NCI-H774 (cell line): ENCODE measurements at places on chromosomes 7 and 10.

DNA sequence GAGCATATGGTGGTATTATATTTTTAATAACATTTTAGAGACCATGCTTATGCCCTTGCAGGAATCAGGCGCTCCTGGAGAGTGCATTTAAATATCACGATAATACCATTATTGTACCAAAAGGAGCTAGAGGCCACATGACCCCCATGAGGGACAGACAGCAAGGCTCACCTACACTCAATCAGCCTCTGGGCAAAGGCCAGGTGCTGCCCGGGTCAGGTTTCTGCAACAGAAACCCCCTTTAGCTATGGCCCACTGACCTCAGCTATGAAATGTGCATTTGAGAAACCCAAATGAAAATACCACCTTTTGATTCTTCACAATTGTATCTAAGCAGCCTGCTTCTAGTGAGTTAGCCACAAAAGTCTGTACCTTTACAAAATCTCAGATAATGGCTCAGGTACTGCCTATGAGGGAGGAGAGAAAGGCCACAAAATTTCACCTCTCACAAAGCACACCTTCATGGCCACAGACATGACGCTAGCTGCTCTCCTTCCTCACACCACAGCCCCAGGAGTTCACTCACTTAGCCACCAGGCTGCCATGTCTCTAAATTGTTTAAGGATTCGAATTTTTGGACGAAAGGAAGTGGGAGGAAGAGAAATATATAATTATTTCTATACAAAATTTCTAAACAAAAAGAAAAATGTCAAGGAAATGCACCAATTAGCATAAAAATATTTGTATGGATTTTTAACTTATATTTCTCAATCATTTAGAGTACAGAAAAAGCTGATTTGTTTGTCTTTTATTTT, 79.9 kb downstream of the GLI3 start:
- DNase-seq = no peak

DNA sequence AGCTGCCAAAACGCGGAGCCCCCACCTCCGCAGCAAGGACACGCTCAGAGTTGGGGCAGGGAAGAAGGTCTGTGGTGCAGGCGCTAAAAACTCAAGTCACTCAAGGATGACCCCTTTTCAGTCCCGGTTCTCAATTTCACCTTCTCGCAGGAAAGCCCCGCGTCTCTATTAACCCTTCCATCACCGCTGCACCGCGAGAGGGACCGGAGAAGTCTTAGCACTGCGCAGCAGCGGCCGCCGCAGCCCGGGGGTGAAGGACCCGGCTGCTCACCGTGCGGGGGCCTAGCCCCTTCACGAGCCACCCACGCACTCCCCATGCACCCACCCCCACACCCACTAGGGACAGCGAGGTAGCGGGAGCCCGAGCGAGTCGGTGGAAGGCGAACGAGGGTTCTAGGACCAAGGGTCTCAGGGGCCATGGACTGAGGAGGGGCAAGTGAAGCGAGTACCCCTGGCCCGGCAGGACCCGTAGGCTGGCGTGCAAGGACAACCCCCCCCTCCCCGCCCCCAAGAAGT, 162.9 kb downstream of the SH3PXD2A start:
- DNase-seq = no peak

DNA sequence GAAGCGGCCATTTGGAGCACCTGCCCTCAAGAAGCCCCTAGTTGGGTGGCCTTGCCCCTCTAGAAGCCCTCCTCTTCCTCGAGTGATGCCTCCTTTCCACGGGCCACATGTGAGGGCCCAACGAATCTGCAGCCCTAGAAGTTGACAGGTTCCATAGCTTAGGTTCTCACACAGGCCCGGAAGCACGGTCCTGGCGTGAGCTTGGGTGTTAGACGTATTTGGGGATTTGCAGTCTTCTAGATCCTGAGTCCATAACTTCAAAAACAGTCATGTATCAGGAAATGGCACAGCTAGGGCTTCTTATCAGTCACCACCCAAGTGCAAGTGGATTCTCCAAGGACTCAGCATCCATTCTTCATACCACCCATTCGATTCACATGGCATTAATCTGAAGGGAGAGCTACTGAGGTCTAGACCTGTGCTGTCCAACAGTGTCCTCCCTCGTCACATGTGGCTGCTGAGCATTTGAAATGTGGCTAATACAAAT, 477 bp upstream of the FBXW4 start:
- no peak for DNase-seq

DNA sequence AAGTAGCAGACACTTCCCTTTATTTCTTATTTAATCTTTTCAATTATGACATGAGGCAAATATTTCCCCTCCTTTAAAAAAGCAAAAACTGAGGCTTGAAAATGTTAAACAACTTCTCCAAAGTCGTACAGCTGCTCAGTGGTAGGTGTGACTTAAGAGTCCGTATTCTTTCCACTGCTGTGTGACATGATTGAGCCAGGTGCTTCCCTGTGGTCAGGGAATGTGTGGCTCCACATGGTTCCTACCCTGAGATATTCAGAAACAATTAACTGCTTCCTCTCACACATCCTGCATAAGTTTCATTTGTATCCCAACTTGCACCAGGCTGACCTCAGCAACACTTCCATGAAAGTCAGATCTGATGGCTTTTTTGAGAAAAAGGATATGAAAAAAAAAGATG, 13.6 kb downstream of the OPALIN start:
- DNase-seq = no peak

DNA sequence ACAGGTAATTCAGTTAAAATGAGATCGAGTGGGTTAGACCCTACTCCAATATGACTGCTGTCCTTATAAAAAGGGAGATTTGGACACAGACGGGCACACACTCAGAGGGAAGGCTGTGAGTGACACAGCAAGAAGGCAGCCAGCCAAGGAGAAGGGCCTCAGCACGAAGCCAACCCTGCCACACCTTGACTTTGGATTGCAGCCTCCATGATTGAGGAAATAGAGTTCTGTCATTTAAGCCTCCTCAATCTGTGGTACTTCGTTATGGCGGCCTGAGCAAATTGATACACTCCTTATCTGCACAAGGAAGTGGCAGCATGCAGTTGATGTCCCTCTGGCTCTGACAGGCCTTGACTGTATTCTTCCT, 43.8 kb downstream of the SH2D4B start:
- no peak for DNase-seq

GRCh38 chr7:129597672-129598071, 13.8 kb upstream of the NRF1 start:
- DNase-seq = no peak

DNA sequence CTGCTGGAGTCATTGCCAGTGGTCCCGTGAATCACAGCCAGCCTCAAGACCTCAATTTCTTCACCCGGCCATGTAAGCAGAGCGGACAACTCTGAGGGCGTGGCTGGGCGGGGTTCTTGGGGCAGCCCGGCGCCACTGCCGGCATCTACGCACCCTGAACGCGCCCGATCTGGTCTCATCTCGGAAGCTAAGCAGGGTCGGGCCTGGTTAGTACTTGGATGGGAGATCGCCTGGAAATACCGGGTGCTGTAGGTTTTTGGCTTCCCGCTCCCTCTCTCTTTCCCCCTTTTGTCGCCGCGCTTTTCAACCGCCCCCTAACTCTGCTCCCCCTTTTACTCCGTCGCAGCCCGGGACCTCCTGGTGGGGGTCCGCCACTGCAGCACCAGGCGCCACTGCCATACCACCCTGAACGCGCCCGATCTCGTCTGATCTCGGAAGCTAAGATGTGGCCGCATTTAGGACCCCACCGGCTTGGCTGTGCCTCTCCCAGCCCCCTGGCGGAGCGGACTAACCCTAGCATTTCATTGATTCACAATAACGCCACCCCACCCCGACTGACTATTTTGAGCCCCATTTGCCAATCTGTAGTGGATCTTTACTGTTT, 25.3 kb downstream of the GARIN1A start:
- no peak for DNase-seq

GRCh38 chr10:34198953-34199352, 616.1 kb downstream of the PARD3 start:
- DNase-seq = no peak

DNA sequence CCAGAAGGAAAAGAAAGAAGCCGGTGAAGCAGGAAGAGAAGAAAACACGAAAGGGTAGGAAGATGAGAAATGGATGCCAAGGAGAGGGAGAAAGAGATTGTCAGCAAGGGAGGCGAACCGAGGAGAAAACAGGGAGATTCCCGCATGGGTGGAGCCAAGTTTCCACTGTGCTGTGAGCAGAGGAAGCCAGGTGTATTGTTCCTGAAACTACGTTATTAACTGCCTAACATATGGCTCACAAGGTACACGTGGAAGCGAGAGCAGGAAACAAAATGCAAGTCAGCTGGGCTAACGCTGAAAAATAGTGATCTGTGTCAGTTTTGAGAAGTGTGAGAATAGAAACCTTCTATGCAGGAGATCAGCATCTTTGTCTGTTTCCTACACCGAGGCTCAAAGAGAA, 20.4 kb upstream of the HIPK2 start:
- peak; percentile 11 for DNase-seq

DNA sequence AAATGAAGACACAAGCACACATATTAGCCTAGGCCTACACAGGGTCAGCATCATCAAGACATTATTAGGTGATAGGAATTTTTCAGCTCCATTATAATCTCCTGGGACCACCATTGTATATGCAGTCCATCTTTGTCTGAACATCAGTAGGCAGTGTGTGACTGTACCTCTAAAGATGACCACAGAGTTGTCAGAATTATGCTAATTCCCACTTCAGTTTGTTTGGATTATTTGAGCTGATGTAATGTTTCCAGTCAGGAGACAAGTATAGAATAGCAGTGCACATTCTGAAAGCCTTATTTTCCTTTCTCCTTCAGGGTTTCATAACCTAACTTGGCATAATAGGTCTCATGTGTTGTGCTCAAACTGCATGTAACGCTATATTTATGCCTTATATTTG, 306.4 kb downstream of the NXPH1 start:
- peak; percentile 12 for DNase-seq

- DNase-seq = peak; percentile 26
Measured at GRCh38 chr7:155670521-155670920, 26.1 kb downstream of the RBM33 start.

DNA sequence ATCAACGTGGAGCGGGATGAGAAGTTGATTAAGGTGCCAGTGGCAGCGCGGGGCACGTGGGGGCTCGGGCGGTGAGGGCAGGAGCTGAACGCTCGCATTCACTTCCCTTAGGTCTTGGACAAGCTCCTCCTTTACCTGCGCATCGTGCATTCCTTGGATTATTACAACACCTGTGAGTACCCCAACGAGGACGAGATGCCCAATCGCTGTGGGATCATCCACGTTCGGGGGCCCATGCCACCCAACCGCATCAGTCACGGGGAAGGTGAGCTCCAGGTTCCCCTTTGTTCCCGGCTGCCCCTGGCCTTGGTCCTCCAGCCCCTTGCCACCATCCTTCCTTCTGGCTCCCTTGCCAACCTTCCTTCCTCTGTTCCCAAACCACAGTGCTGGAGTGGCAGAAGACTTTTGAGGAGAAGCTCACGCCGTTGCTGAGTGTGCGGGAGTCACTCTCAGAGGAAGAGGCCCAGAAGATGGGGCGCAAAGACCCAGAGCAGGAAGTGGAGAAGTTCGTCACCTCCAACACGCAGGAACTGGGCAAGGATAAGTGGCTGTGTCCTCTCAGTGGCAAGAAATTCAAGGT, 2.5 kb downstream of the UFSP1 start:
- DNase-seq = no peak

- no peak for DNase-seq
Measured at GRCh38 chr10:132479603-132480221, 57.9 kb upstream of the INPP5A start.

DNA sequence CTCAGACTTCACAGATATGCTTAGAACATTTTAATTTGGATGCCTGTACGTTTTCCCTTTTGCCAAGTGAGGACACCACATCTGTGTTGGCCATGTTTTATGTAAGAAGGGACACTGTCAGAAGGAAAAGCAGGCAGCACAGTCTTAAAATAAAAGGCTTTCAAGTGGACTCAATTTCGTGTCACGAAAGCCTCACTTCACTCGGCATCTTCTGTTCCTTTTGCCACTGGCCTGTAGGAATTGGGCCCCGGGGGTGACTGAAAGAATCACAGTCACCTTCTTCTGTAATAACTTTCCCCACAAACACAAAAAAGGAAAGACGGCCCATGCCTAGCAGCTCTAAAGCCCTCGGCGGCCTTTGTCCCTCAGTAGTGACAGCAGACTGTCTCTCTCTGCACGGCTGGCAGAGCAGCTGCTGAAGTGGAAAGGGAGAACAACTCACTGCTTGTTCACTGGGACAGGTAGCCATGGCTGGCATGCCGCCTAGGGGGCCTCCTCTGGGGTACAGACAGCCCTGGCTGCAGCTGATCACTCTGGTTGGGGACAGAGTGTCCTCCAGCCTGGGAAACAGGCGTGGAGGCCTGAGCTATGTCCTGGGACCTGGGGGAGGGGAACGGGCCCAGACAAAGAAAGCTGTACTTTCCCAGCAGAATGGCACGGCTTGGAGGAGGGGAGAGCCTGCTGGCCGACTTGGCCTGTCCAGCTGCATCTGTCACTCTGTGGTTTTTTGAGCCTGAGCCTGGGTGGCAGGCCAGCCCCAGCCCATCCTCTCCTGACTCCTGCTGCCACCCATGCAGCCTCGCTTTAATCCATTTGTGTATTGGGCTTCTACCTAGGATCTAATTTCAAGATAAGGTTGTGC, 4.4 kb downstream of the RASSF4 start:
- no peak for DNase-seq

DNA sequence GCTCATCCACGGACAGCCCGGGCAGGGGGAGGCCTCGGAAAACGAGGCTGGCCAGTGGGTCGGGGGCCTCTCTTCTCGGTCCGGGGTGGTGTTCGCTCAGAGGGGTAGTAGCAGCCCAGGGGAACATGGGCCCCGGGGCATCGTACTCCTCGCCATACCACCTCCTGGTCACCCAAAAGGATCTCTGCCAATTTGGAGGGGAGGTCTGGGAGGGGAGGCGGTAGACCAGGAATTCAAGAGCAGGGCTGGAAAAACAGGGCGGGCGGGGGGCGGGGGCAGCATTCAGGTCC, 67.4 kb downstream of the SLC29A4 start:
- no peak for DNase-seq

- no peak for DNase-seq
Measured at GRCh38 chr7:137342265-137342664, 1.3 kb downstream of the PTN start.

- DNase-seq = no peak
Measured at GRCh38 chr10:13949844-13950542, 363.2 kb downstream of the PRPF18 start.

- no peak for DNase-seq
Measured at GRCh38 chr10:128027822-128028507, 98.3 kb downstream of the MKI67 start.

DNA sequence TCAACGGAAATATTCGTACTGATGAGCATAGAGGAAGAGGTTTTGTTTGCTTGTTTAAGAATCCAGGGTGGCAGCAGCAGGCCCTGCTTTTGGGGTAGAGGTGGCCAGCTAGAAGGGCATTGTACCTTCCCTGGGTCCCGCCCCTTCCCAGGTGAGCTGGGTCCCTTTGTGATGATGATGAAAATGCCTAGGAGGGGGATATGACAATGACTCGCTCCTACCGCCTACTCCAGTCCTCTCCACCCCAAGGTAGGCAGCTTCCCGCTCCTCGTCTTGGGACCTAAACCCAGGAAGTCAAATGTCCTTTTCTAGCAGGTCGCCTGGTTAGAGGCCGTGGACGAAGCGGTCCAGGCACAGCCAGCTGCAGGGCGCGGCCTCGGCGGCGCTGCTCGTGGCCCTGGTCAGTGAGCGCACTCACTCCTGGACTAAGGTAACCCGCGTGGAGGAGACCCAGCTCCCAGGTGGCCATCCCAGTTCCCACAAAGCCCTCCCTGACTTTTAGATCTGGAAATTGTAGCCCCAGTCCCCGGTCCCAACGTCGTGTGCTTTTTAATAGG, 141.4 kb downstream of the LSMEM1 start:
- DNase-seq = no peak

GRCh38 chr10:116398224-116398623, 29.4 kb upstream of the PNLIPRP3 start:
- DNase-seq = no peak
